ENCODE measurements at places on chromosomes 6 and 20.

DNA sequence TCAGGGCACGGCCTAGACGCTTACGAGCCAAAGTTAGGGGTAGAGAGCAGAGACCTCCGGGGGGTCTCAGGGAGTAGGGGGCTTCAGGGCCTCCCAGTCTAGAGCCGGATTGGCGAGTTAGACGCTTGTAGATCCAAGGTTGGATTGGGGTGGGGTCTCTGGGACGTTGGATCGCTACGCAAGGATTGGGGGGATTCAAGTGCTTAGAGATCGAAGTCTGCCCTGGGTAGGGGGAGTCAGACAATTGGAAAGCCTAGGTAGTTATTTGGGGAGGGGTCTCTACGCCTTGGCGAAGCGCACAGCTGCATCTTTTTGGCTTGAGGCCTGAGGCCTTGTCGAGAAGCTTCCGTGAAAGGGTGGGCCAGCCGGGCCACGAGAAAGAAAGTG, 469 bp downstream of the STX16 start:
- no peak for DNase-seq

DNA sequence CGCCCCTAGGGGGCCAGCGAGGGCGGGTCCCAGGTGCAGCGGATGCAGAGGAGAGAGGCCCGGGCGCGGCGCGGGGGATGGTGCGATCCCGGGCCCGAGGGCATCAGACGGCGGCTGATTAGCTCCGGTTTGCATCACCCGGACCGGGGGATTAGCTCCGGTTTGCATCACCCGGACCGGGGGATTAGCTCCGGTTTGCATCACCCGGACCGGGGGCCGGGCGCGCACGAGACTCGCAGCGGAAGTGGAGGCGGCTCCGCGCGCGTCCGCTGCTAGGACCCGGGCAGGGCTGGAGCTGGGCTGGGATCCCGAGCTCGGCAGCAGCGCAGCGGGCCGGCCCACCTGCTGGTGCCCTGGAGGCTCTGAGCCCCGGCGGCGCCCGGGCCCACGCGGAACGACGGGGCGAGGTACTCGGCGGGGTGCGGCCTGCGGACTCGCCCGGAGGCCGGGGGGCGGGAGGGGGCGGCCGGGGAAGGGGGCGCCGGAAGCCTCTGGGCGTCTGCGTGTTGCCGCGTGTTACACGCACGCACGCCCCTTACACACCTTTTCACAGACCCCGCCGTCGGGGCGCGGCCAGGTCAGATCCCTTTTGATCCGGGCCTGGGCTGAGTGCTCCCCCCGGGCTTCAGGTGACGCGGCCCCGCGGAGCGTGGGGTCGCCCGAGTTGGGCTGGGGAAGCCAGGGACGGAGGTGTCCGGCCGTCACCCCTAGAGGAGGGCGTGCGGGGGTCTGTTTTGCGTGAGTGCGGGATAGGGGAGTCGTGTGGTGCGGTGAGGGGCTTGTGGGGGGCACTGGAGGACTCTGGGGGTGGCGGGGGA, 412 bp downstream of the TRIB3 start:
- peak; percentile 44 for DNase-seq

- DNase-seq: no peak
Measured at GRCh38 chr6:44006872-44007303, 120.4 kb downstream of the MRPL14 start.

DNA sequence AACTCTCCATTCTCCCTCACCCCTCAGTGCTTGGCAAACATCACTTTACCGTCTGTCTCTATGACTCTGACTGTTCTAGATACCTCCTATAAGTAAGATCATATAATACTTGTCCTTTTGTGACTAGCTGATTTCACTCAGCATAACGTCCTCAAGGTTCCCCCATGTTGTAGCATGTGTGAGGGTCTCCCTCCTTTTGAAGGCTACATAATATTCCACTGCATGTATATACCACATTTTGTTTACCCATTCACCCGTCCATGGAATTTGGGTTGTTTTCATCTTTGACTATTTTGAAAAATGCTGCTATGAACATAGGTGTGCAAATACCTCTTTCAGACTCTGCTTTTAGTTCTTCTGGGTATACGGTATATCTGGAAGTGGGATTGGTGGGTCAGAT, 28.3 kb downstream of the CTCFL start:
- no peak for DNase-seq

DNA sequence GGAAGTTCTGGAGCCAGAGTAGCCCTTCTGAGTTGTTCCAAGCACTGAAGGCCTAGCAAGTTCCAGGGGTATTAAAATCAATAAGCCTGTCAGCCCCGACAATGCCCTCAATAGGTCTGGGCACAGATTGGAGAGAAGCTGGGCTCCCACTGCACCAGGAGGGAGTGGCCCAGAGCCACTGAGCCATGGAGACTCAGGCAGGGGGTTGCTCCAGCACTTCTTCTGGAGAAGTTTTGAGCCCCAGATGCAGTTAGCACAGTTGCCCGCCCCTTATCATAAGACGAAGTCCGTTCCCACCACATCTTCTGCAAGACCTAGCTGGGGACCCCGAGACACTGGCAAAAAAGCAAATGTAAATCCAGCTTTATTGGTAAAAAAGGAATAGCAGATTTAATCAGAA, 13.0 kb downstream of the DEFB132 start:
- no peak for DNase-seq

- no peak for DNase-seq
Measured at GRCh38 chr6:24340998-24341938, 16.6 kb downstream of the DCDC2 start.

DNA sequence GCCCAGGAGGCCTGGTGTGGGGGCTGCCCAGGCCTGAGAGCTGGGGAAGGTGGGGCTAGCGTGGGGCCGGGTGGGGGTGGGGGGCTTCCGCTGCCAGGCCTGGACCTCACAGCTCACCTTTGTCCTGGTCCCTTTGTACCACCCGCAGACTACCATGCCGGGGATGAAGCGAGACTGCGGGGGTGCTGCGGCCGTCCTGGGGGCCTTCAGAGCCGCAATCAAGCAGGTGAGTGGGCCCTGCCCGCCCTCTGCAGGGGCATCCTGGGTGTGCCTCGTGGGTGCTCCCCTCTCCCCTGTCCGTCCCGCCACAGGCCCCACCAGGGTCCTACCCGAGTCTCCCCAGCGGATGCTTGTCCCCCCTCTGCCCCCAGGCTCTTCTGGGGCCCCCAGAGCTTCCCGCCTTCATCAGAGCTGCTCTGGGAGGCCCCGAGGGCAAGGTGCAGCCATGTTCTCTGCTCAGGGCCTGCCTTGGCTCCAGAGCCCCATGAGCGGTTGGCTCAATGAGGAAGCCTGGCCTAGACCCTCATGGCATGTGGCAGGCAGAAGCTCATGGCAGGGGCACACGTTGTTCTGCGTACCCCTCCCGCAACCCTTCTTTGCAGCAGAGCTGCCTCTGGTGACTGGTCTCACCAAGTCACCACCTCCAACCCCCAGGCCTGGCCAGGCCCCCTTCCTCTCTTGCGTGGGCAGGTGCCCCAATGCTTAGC, 14.5 kb downstream of the NPEPL1 start:
- DNase-seq: no peak

GRCh38 chr6:47288267-47289090, 21.2 kb downstream of the TNFRSF21 start:
- DNase-seq: peak; percentile 59

DNA sequence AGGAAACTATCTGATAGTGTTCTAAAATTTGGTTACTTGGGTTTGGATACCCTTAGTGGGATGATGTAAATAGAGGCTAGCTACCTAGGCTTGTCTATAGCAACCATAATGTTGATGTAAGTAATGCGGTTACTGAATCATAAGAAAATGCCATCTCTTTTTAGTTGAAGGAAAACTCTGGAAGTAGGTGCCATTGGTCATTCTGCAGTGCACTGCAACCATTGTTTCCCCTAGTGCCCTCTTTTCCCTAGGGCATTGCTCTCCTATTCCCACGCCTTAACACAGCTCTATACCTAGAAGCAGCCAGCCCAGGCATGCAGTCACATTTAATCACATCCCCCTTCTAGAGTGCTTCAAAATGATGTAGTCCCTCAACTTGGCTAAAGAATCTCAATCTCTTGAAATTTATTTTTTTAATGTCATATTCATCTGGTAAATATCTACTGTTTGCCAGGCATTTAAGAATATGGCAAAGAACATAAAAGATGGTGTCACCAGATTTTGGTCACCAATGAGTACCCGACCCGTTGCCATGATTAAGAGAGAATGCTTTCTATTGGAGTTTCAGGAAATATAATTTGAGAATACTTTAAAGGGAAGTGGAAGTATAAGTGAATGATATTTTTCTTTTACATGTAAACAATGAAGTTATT, 10.4 kb downstream of the LOC128125822 start:
- DNase-seq: no peak

DNA sequence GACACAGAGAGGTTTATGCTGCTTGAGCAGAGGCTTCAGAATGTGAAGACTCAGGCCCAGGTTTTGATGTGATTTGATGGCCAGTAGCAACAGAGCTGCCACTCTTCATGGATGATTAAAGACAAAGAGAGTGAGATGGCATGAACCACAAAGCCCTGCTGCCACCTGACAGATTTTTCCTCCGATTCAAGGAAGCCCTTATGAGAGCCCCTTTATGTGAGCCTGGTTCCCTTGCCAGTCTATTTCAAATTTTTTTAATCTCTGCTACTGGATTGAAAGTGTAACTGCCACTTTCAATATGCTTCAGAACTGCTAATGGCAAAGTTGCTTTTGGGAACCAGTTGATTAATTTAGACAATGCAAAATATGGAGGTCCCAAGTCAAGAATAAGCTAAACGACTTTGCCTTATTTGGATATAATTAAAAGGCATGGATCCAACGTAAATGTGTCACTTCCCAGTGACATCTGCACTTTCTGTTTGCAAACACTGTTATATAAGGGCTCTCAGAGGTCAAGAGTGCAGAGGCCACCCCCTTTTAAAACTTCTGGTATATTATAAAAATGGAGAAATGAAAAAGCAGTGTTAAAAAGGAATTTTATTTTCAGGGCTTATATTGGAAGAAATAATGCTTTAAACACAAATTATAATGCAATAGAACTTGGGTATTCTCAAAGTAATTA, 238.9 kb upstream of the FLRT3 start:
- peak; percentile 11 for DNase-seq

DNA sequence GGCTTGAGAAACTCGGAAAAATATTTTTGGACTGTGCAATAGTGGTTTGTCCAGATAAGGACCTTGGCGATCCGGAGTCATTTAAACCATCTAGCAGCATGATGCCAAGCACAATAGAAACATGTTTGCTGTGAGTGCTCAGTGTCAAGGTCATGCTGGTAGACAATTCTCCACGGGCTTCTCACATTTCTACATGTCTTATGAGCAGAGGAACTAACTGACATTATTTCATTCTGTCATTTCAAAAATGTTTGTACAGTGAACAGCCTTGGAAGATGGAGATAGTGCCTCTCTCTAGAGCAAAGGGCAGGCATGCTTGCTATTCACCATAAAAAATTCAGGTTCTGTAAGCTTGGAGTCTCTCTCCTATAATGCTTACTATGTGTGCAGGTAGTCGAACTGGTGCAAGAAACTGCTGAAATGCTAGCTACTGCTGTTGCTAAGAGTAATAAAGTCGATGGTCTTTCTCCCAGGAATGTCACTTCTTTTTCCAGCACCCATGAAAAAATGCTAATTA, 25.4 kb upstream of the CCN2 start:
- no peak for DNase-seq

- DNase-seq: peak; percentile 73
Measured at GRCh38 chr6:161370880-161371279, 97.0 kb upstream of the AGPAT4 start.

DNA sequence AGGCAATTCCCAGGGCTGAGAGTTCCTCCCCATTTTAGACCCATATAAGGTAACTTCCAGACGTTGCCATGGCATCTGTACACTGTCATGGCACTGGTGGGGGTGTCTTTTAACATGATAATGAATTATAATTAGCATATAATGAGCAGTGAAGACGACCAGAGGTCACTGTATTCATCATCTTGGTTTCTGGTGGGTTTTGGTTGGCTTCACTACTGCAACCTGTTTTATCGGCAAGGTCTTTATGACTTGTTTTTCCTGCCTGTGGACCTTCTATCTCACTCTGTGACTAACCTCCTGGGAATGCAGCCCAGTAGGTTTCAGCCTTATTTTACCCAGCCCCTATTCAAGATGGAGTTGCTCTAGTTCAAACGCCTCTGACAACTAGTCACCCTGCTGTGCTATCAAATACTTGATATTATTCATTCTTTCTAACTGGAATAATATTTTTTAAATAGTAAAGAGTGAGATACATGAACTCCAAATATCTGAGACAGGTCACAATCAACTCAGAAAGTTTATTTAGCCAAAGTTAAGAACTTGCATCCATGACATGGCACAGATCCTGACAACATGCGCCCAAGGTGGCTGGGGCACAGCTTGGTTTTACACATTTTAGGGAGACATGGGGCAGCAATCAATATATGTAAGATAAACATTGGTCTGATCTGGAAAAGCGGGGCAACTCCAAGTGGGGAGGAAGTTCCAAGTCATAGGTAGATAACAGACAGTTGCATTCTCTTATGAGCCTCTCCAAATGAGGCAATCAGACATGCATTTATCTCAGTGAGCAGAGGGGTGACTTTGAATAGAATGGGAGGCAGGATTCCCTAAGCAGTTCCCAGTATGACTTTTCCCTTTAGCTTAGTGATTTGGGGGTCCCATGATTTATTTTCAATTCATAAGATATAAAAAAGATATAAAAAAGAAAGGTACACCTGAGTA, 1.2 kb upstream of the UFL1 start:
- peak; percentile 22 for DNase-seq

DNA sequence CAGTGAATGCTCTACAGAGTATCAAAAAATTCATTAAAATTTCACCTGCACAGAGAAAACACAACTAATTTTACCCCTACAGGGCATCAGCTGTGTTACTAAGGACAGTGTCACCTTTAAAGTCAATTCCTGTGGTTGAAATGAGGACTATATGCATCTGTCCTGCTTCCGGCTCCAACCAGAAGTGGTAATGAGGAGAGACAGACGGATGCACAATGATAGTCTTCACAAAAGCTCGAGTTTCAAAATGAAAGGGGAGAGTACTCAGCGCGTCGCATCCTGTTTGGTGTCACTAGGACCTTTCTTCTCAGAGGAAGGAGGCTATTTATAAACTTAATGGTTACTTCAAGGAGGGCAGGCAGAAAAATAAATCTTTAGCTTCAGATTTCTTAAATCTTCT, 86.5 kb downstream of the LYRM4 start:
- no peak for DNase-seq

DNA sequence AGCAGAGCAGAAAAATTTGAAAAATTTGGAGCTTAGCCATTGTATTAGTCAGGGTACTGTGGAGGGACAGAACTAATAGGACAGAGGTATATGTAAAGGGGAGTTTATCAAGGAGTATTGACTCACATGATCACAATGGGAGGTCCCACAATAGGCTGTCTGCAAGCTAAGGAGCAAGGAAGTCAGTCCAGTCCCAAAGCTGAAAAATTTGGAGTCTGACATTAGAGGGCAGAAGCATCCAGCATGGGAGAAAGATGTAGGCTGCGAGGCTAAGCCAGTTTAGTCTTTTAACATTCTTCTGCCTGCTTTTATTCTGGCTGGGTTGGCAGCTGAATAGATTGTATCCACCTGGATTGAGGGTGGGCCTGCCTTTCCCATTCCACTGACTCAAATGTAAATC, 82.0 kb downstream of the SMPDL3A start:
- peak; percentile 26 for DNase-seq

- DNase-seq: peak; percentile 40
Measured at GRCh38 chr6:166275714-166276166, 32.5 kb downstream of the PRR18 start.

- peak; percentile 21 for DNase-seq
Measured at GRCh38 chr6:109527989-109528388, 45.0 kb upstream of the ZBTB24 start.
